Adipocyte (in vitro differentiated cells): ENCODE measurements at places on chromosomes 7 and 10.

DNA sequence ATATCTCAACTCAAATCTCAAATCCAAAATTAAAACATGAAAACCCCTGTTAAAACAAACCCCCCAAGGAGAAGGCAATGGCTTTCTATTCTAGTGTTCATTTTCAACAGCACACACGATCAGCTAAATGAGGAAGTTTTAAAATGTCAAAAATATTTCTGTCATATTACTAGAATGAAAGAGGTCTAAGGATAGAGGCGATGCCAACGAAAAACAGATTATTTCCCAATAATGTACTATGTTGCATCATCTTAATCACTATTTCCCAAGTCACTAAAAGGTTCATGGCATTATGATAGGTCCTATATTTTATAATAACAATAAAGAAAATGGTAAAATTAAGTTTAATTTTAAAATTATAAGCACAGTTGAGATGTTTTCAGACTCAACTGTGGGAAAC lies 10.1 kb downstream of the CNOT4 start:
- DNase-seq: peak; percentile 49

- DNase-seq: no peak
Observed at GRCh38 chr10:71697938-71698709, 21.5 kb downstream of the C10orf105 start.

GRCh38 chr10:51878695-51879094 lies 179.3 kb upstream of the CSTF2T start:
- no peak for DNase-seq

GRCh38 chr10:14604181-14605142 lies 170.2 kb downstream of the FAM107B start:
- peak; percentile 97 for DNase-seq

DNA sequence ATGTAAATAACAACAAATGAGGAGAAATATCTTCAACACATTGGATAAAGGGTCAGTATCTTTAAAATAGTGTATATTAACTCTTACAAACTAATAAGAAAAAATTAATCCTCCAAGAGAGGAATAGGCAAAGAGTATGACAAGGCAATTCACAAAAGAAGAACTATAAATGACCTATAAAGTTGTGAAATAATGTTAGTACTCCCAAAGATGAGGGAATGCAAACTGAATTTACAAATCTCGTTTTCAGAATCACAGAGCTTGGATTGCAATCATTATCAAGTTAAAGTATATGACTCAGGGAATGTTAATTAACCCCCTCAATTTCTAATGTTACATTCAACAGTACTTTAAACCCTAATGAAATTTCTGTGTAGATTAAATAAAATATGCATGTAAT lies 87.3 kb upstream of the TARP start:
- peak; percentile 14 for DNase-seq

DNA sequence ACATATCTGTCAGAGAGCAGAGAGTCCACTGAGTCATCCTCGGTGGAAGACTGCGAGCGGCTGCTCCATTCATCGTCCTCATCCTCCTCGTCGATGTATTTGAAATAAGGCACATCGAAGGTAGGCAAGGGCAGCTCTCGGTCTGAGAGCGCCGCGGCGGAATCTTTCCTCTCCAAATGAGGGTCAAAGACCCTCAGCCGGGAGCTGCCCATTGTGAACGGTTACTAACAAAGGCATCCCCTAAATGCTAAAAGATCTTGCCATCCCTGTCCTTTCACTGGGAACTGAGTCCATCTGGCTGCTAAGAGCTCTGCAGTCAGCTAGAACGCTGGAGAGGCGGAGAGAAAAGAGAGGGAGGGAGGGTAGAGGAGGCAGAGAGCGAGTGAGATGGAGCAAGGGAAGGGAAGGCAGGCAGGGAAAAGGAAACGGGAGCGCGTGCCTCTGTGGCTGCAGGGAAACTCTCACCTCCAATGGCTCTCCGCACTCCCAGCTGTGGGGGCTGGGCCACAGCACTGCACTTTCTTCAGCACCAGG lies 163.4 kb downstream of the RAPGEF5 start:
- DNase-seq: peak; percentile 54

DNA sequence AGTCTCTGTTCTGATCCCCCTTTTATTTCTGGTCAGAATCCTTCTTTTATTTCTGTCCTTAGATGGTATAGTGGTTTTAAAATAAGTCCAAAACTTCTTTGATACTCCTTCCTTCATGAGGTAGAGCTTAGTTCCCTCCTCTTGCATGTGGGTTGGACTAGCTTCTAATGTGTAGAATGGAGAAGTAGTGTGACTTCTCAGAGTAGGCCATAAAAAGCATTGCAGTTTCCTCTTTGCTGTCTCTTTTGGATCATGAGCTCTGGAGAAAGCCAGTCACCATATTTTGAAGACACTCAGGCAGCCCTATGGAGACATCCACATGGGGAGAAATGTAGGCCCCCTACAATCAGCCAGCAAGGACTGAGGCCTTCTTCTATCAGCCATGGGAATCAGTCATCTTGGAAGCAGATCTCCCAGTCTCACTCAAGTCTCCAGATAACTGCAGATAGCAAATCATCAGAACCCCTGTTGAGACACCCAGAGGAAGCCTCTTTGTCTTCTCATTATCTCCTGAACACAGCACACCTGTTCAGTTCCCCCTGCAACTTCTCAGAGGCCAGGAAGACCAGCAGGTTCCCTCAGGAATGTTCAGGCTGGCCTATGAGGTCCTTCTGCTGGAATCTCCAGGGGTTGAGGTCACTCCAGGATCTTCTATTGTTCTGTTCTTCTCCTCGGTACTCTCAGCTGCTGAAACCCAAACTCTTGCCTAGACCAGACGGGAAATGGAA lies 511.9 kb upstream of the ZMIZ1 start:
- no peak for DNase-seq

- peak; percentile 75 for DNase-seq
Observed at GRCh38 chr7:158828133-158829020, 932 bp downstream of the ESYT2 start.

DNA sequence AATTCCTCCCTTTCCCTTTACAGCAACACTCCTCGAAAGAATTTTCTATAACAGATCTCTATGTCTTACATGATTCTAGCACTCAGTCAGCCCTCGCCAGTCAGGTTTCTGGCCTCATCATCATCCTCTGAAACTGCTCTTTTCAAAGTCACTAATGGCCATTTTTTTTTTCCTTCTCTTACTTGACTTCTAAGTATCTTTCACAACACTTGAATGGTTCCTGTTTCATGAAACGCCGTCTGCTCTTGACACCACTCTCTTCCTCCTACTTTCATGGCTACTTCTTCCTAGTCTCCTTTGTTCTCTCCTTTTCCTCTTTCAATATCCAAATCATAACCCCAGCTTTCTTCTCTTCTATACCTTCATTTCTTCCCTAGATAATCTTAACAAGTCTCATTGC lies 100.5 kb upstream of the NRP1 start:
- DNase-seq: no peak

GRCh38 chr10:78935697-78936407 lies 132.9 kb upstream of the ZMIZ1 start:
- no peak for DNase-seq

- DNase-seq: no peak
Observed at GRCh38 chr7:125355899-125356298, 426.3 kb upstream of the POT1 start.

DNA sequence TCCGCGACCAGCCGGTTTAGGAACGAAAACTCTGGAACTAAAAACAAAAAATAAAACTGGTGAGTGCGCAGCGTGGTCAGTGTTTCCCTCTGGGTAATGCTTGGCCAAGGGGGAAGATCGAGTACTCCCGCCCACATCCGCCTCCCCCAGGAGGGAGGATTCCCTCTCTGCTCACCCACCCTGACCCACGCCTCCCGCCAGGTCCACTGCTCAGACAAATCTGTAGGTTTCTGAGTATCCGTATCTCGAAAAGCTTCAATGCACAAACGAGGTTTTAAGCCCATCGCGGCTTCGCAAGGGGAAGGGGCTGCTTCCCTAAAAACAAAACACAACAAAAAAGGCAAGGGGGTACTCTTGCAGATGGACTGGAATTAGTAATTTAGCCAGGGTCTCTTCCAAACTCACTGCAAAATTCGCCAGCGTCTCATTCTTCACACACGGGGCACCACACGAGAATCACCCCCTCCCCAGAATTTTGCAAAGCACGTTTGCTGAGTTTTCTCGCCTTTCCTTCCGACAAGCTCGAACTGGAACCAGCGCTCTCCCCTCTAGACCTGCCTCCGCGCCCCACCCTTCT lies 75.2 kb downstream of the INSIG1 start:
- DNase-seq: no peak

- peak; percentile 76 for DNase-seq
Observed at GRCh38 chr10:93701866-93702209, 554 bp downstream of the FRA10AC1 start.

DNA sequence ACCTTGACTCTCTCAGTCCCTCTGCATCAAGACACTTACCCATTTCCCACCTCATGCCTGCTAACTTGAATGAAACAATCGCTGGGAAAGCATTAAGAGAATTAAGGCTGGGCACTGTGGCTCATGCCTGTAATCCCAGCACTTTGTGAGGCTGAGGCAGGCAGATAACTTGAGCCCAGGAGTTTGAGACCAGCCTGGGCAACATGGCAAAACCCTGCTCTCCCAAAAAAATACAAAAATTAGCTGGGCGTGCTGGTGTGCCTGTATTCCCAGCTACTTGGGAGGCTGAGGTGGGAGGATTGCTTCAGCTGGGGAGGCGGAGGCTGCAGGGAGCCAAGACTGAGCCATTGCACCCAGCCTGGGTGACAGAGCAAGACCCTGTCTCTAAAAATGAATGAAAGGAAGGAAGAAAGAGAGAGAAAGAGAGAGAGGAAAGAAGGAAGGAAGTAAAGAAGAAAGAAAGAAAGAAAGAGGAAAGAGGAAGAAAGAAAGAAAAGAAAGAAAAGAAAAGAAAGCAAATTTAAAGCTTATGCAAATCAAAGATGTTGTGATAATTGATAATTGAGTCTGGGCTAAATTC lies 646 bp downstream of the SERPINE1 start:
- no peak for DNase-seq

DNA sequence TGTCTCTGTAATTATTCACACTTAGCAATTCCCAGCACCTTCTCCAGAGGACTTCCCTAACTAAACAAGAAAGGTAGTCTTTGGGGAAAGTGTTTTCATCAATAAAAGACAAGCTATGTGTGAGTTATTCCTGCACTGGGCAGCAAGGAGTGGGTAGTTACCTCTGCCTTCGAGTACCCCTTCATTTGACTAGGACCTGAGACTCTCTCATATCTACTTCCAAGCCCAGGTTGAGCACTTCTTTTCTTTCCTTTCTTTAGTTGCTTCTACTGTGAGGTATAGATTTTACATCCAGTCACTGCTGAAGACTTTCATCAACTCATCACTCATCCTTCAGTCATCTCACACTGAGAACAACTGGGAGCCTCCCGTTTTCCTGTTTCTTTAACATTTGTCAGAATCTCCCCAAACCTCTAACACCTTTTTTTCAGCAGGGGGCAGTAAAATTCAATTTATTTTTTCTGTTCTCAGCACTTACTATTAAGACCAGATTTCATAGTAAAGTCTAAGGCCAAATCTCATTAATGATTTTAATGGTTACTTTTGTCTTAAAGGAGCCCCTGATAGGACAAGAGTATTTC lies 80.1 kb upstream of the PRSS1 start:
- peak; percentile 19 for DNase-seq

DNA sequence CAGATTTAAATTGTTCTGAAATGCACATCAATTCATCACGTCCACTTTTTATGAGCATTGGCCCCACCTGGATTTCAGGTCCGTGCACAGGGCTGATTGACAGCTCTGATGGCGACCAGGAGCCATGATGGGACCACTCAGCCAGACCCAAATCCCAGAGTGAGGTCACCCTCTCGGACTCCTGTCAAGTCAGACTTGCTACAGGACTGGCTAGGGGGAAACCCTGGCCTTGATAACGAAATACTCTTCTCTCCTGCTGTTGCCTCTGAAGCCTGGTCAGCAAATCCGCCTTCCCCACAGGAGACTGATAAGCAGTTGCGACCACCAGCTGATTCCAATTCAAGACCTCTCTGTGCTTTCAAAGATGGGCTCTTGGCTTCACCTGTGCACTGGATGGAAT lies 76.4 kb downstream of the CARD11 start:
- no peak for DNase-seq

GRCh38 chr7:151767557-151767956 lies 109.4 kb downstream of the PRKAG2 start:
- DNase-seq: no peak

DNA sequence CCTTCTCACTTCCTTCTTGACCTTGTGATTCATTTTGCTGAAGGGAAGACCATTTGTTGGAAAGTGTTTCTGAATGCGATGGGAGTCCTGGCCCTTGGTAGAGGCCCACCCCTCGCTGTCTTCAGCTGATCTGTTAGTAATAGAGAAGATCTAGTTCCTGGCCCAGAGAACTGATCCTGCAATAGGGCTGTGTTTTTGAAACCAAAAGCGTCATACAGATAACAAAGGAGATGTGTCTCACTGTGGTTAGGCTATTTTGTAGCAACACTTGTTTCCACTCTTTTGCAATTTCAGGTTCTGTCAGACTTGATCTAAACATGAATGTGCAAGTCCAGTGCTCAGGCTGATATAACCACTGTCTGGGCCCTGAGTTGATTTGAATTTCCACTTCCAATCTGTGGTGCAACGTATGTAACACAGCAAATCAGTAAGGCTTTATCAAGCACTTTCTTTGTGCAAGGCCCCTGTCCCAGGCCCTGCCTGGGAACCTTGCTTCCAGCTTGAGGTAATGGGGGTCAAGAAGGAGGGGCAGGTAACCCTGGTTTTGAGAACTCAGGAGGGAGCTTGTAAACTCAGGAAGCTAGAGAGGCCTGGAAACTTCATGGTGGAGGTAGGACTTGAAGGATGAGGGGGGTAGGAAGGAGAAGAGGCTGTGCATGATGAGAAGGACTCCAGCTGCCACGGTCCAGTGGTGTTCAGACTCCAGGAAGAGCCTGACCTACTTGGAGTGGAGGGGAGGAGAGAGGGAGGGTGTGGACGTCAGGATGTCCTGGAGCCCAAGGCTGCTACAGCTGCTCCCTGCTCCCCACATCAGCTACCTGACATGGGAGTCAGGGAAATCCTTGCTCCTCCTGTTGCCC lies 42.2 kb upstream of the SRGN start:
- no peak for DNase-seq

GRCh38 chr7:24754906-24755506 lies 2.3 kb downstream of the GSDME start:
- no peak for DNase-seq

DNA sequence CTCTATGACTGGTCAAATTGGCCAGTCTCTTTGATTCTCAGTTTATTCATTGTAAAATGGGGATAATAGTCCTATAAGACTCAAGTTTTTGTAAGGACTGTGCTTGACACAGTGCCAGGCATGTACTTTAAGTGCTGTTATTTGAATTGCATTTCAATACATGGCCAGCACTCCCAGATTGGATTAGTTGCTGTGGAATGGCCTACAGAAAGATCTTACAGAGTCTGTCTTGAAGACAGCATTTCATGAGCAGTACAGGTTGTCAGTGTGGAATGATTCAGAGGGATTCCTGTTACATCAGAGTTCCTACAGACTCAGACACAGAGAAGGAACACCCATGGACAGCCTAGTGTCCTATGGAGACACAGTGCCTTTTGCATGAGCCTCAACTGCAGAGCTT lies 238.1 kb upstream of the BMPER start:
- no peak for DNase-seq

DNA sequence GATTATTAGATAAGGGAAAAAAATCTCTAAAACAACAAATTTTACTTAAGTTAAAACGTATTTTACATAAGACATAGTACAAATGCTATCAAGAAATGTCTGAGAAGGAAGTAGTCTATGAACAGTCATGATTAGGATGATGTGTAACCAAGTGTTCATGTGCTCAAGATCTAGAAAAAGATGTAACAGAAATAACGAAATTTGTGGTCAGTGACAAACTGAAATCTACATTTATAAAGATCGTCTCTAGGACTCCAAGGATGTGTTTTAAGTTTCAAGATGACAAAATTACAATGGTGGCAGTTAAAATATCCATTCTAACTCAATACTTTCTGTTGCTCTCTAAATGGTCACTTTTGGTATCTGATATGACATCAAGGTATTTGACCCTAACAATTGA lies 17.2 kb downstream of the PPP3CB start:
- no peak for DNase-seq
